ENCODE measurements at places on chromosomes 3 and 15.

- H3K27ac ChIP-seq: no peak overlapping the region
- no peak overlapping the region for H3K4me3 ChIP-seq
- H3K36me3 ChIP-seq: no peaks in the 10 kb centered on the region
- H3K27me3 ChIP-seq: no peaks in the 10 kb centered on the region
- no peak for DNase-seq
These were observed 32.7 kb downstream of the RARB start for GRCh38 chr3:25460751-25461150.

- H3K4me3 ChIP-seq: no peak overlapping the region
- H3K27ac ChIP-seq: no peak overlapping the region
- H3K27me3 ChIP-seq: no peaks in the 10 kb centered on the region
- DNase-seq: no peak
These were observed 23.4 kb downstream of the NCBP2 start for GRCh38 chr3:196918968-196919367.

- H3K36me3 ChIP-seq: no peaks in the 10 kb centered on the region
- DNase-seq: no peak
- H3K4me3 ChIP-seq: no peak overlapping the region
- no peaks in the 10 kb centered on the region for H3K4me1 ChIP-seq
- no peak overlapping the region for H3K27ac ChIP-seq
These were observed 437.8 kb downstream of the NTRK3 start for GRCh38 chr15:87818756-87819155.

DNA sequence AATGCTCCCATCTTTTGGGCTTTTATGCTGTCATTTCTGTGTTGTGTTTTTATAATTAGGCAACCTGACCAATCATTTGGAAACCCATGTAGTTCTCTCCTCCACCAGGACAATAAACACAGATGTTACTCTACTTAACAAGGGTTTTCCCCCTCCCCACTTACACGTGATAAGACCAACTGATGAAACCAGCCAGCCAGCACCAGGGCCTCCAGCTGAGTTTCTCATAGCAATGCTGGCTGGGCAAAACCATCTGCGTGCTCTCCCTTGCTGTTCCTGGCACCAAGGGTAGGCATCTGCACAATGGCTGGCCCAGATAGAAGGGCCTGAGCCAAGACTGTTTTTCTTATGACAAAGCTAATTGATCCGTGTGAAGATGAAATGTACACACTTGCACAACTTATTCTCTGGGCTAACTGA is 310.4 kb downstream of the PLCL2 start:
- H3K4me1 ChIP-seq: no peaks in the 10 kb centered on the region
- no peak for DNase-seq
- no peaks in the 10 kb centered on the region for H3K36me3 ChIP-seq
- no peak overlapping the region for H3K4me3 ChIP-seq
- no peak overlapping the region for H3K27ac ChIP-seq

- peak; percentile 73 for DNase-seq
- no peak overlapping the region for H3K27ac ChIP-seq
- H3K4me1 ChIP-seq: peaks cover 10% of the 10 kb centered on the region
- no peaks in the 10 kb centered on the region for H3K27me3 ChIP-seq
These were observed 2.6 kb upstream of the UBE2Q2 start for GRCh38 chr15:75840659-75841058.

GRCh38 chr15:100721758-100722550 is 119.6 kb downstream of the ASB7 start:
- H3K27ac ChIP-seq: peak overlapping the region; percentile 87
- peaks cover 15% of the 10 kb centered on the region for H3K4me1 ChIP-seq
- H3K4me3 ChIP-seq: no peak overlapping the region
- no peaks in the 10 kb centered on the region for H3K36me3 ChIP-seq
- DNase-seq: peak; percentile 91

DNA sequence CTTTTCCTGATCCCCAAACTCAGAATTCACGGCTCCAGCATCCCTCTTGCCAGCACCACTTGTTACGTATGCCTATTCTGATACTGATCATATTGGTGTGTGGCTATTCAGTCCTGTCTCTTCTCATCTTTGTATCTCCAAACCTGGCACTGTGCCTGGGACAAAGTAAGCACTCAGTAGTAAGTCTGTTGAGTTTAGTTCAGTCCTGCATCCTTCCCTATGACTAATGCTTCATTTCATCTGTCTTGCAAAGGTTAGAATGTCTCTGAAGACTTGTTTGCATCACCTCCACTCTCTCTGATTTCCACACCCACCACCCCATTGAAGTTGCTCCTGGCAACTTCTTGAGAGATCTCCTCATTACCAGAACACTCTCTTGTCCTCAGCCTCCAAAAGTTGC is 80.3 kb downstream of the HMG20A start:
- no peak overlapping the region for H3K4me3 ChIP-seq
- no peaks in the 10 kb centered on the region for H3K27me3 ChIP-seq
- H3K27ac ChIP-seq: no peak overlapping the region
- H3K4me1 ChIP-seq: peaks cover 12% of the 10 kb centered on the region

DNA sequence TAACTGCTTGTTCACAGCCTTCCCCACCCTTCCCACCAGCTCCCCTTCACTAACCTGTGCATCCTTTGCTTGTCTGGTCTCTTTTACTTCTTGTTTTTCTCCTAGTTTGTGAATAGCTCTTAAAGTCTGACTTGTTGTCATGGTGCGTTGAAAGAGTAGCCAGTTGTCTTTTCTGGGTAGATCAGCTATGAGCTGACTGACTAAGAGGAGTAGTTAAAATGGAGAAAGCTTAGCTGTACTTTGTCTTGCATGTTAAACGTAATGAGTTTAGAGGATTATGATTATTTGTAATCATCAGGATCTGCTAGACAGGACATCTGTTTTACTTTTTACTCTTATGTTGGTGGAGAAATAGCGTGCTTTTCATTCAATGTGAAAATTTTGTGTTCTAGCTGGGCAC is 35.9 kb downstream of the ATP2C1 start:
- DNase-seq: no peak
- no peaks in the 10 kb centered on the region for H3K27me3 ChIP-seq
- H3K4me1 ChIP-seq: no peaks in the 10 kb centered on the region
- no peak overlapping the region for H3K4me3 ChIP-seq

GRCh38 chr15:47196048-47196447 is 521.3 kb upstream of the SEMA6D start:
- no peaks in the 10 kb centered on the region for H3K4me1 ChIP-seq
- H3K27me3 ChIP-seq: no peaks in the 10 kb centered on the region
- H3K4me3 ChIP-seq: no peak overlapping the region

DNA sequence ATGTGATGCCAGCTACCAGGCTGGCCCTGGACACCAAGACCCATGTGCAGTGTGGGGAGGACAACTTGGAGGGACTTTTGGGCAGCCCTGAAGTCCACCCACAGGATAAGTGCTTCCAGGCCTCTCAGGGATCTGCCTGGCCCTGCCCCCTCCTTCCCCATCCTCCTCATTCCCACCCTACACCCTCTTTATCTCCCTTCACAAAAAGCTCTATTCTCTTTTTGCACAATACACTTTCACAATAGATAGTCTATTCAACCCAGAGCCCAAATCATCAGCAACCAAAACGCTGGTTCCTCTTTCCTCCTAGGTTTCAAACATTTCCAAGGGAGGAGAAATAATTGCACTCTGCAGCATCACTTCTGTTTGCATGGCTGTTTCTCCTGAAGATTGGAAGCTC is 7.8 kb upstream of the ZNF710 start:
- H3K4me3 ChIP-seq: no peak overlapping the region
- no peaks in the 10 kb centered on the region for H3K27me3 ChIP-seq
- no peak for DNase-seq
- no peaks in the 10 kb centered on the region for H3K4me1 ChIP-seq
- H3K27ac ChIP-seq: no peak overlapping the region

- no peaks in the 10 kb centered on the region for H3K27me3 ChIP-seq
- H3K27ac ChIP-seq: no peak overlapping the region
- no peaks in the 10 kb centered on the region for H3K4me1 ChIP-seq
- no peak for DNase-seq
These were observed 44.1 kb downstream of the MAP6D1 start for GRCh38 chr3:183781246-183781645.

DNA sequence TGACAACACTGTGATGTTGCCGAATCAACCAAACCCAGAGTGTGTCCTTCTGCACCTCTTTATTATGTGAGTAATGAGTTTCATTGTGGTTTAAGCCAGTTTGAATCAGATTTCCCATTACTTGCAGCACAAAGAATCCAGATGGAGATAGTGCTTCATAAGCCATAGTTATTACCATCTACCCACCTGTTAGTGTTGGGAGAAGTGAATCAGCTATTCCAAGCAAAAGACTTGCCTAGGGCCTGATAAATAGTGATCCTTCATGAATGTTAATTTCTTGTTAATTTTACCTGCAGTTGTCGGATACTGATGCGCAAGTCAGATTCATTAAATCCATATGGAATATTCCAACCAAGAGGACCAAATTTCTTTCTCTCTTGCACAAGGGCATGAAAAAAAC is 21.7 kb upstream of the ASB14 start:
- no peak overlapping the region for H3K27ac ChIP-seq
- DNase-seq: no peak
- no peak overlapping the region for H3K4me3 ChIP-seq
- no peaks in the 10 kb centered on the region for H3K36me3 ChIP-seq
- no peaks in the 10 kb centered on the region for H3K27me3 ChIP-seq

DNA sequence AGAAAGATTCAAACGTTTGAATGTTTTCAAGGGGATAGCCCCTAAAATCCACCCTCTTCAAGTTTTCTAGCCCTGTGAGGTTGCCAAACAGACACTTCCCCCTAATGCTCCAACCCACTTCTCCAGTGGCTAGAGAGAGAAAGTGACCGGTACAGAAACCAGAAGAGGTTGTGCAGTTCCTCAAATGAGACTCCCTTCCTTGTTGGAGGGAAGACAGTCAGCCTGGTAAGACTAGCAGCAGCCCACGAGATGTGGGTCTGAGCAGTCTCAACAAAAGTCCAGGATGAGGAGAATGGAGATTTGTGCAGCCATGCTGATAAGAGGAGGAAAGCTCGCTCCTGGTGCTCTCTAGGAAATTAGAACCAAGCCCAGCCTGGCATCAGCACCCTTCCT is 222.8 kb upstream of the TPRG1 start:
- H3K27ac ChIP-seq: peak overlapping the region; percentile 99
- no peaks in the 10 kb centered on the region for H3K36me3 ChIP-seq
- H3K4me1 ChIP-seq: peaks cover 68% of the 10 kb centered on the region
- no peak for DNase-seq

DNA sequence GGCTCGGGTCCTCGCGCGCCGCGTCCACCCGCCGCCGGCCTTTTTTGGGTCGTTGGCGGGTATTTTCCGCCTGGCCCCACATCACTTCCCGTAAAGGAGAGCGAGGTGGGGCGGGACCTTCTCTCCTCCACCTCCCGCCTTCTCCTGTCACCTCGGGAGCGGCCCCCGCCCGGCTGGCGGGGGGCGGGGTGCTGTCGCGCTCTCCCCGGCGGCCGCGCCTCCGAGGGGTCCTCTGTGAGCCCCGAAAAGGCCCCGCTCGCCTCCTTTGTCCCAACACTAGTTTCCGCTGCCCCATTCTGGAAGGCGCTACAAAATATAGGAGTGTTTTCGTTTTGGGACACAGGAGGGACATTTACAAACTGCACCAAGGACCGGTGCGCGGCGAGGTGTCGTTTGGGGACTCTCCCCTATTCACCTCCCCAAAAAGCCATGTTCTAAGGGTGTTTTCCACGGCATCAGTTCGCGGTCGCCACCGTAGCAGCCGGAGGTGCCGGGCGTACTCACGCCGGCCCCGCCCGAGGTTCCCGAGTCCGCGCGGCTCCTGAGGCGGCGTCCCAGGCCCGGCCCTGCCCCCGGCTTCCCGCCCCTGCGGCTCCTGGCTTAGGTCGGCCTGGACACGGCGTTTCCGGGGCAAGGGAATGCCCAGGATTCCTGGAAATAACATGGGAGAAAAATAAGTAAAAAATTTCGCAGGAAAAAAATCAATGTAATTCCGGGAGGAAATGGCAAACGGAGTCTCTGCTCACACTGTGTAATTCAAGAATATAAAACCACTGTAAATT is at the start of gene RAB27A:
Gene RAB27A, minus strand, starts transcription at position 68 of the 782 bp plus-strand sequence. CDS start 54,879 bp downstream, outside the sequence.
- peak within 1 kb of the TSS; percentile 94 for H3K27ac ChIP-seq
- DNase-seq: peak; percentile 85
- peak within 1 kb of the TSS; percentile 75 for H3K4me3 ChIP-seq
- H3K36me3 ChIP-seq: no peaks in the 10 kb centered on the region
- no peaks in the 10 kb centered on the region for H3K27me3 ChIP-seq
- peaks cover 17% of the 10 kb centered on the region for H3K4me1 ChIP-seq

GRCh38 chr3:72303926-72304325 is 519.0 kb upstream of the PROK2 start:
- H3K36me3 ChIP-seq: no peaks in the 10 kb centered on the region
- no peak overlapping the region for H3K4me3 ChIP-seq
- no peaks in the 10 kb centered on the region for H3K4me1 ChIP-seq
- H3K27ac ChIP-seq: peak overlapping the region; percentile 34

DNA sequence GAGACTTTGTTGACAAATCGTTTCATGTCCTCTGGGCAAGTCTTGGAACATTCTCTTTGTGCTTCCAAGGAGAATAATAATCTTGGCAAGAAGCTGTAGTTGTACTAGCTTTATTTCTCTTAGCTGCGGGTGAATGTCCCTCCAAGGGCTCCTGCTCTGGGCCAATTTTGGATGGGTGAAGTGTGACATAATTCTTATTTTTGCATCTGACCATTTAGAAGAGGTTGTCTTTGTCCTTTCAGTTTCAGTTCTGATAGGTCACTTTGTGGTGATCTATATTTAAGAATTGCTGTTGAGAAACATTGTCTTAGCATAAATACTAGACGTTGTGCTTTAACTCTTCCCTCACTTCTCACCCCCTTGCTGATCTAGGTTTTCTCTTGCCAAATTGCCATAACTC is 164.8 kb upstream of the RORA start:
- H3K4me3 ChIP-seq: no peak overlapping the region
- H3K27ac ChIP-seq: no peak overlapping the region
- DNase-seq: no peak
- no peaks in the 10 kb centered on the region for H3K27me3 ChIP-seq

DNA sequence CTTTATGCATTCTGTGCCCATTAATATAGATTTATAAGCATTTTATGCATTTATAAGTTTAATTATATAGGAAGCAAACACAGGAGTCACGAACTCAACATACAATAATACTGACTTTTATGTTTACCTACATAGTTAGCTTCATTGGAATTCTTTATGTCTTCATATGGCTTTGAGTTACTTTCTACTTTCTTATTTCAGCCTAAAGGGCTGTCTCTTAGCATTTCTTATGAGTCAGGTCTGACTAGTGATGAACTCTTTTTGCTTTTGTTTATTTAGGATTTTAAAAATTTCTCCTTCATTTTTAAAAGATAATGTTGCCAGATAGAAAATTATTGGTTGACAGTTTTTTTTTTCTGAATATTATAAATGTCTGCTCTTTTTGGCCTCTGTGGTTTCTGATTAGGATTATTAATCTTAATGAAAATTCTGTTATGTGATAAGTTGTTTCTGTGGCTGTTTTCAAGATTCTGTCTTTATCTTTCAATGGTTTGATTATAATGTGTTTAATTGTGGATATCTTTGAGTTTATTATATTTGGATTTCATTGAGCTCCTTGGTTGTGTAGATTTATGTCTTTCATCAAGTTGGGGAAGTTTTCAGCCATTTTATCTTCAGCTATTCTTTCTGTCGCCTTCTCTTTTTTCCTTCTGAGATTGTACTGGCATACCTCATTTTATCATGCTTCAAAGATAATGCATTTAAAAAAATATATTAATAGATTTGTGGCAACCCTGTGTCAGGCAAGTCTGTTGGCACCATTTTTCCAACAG is 54.3 kb downstream of the ATP2C1 start:
- H3K27ac ChIP-seq: no peak overlapping the region
- no peaks in the 10 kb centered on the region for H3K27me3 ChIP-seq
- no peaks in the 10 kb centered on the region for H3K4me1 ChIP-seq
- no peak overlapping the region for H3K4me3 ChIP-seq

All from adrenal gland (tissue), 19 donors.